Stimulated activated CD4-positive, alpha-beta T cell treated with anti-CD3 and anti-CD28 coated beads, Interleukin-1b, Interleukin-23, amount 100 ng/mL, for 1 hour (primary cell): ENCODE measurements at places on chromosomes 5 and 9.
A peak's percentile ranks its signal among the peaks of the same experiment; 100 is the strongest.

GRCh38 chr9:92965759-92966517 lies 18.6 kb downstream of the FGD3 start:
- no peak for DNase-seq

GRCh38 chr5:80481019-80481893 lies 6.6 kb upstream of the FAM151B start:
- DNase-seq, result no peak

- DNase-seq, result no peak
Observed at GRCh38 chr5:153050496-153051179, 439.8 kb upstream of the GRIA1 start.

GRCh38 chr5:6712142-6712576 lies 1.1 kb upstream of the TENT4A start:
- no peak for DNase-seq

GRCh38 chr5:41637424-41637823 lies 127.0 kb upstream of the PLCXD3 start:
- no peak for DNase-seq

DNA sequence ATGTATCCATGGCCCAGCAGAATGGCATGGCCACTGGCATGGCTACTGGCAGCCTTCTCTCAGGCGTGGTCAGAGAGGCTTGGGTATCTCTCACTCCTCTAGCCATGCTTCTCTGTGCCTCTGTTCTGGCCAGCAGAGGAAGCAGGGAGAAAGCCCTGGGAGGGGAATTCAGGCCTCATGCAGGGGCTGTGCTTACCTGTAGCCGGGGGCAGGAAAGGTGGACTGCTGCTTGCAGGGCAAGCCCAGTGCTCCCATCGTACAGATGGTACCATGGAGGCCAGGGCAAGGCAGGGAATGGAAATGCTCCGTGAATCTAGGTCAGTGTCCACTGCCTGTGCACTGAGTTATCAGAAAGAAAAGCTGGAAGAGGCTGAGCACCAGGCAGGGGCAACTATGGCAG lies 2.7 kb downstream of the OR13J1 start:
- DNase-seq, result no peak

GRCh38 chr9:109132567-109133021 lies 12.8 kb upstream of the TMEM245 start:
- no peak for DNase-seq

GRCh38 chr9:37956423-37956820 lies 52.5 kb upstream of the SLC25A51 start:
- no peak for DNase-seq

DNA sequence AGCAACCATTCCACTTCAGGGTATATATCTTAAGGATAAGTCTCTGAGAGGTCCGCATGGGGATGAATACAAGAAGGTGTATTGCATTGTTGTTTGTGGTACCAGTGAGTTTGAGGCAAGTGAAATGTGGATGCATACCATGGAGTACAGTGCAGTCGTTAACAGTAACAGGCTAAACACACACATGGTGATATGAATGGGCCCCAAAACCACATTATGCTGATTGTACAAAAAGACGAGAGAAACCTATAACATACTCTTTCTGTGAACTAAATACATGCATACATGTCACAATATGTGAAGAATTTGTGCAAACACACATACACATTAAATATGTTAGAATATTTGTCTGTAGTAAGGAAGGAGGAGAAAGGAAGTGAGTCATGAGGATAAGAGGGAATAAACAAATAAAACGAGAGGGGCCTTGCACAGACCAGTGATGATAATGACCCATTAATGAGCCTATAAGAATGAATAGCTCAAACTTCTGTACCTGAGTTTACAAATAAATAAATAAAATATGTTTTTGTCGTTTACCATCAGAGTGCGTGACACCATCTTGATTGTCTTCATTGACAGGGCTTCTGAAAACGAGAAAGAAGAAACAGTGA lies 66.5 kb upstream of the RICTOR start:
- DNase-seq, result no peak

DNA sequence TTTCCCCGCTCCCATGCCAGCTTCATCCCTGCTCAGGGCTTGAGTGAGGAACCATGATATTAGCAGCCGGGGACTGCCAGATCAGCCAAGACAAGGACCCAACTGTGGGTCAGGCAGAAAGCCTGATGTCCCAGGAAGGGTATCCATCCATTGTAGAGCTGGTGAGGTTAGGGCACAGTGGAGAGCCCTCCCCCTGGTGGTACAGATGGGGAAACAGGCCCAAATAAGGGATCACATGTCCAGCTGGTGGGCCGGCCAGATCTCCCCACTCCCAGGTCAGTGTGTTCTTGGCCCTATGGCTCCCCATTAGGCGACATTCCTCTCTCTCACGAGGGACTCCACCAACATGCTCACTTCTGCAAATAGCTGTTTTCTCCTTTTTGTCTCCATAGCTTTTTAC lies 9.0 kb downstream of the CDX1 start:
- no peak for DNase-seq

- no peak for DNase-seq
Observed at GRCh38 chr9:71767776-71768321, 464 bp downstream of the CEMIP2 start.

GRCh38 chr9:38067859-38068681 lies 957 bp downstream of the SHB start:
- DNase-seq, result no peak

- no peak for DNase-seq
Observed at GRCh38 chr9:33506626-33507370, 17.3 kb upstream of the ANKRD18B start.

DNA sequence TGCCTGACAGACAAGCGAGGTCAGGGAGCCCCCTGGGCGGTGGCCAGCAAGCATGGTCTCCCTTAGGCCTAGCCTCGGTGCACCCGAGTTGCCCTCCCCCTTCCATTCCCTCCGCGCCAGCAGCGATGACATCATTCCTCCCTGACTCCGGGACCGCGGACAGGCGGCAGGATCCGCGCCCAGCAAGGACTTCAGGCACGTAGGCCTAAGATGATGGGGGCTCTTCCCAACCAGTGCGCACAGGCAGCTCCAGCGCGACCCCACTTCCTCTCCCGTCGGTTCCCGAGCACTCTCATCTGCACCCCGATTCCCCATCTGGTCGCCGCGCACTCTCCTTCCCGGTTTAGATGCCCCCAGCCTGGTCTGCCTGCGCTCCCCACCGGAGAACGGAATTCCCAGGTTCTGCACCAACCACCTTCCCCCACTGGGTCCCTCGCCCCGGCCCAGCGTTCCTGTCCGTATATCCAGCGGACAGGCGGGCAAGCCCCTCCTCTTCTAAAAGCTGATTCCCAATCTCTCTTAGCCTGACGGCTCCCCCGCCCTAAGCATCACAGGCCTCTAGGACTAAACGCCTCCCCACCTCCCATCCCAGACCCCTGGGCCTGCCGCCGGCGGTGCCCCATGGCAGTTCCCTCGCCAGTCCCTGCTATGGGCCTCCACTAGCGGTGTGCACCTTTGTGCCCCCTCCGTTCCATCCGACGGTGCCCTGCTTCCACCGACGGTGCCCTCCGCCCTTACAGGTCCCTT lies 931 bp downstream of the FAM219A start:
- no peak for DNase-seq

DNA sequence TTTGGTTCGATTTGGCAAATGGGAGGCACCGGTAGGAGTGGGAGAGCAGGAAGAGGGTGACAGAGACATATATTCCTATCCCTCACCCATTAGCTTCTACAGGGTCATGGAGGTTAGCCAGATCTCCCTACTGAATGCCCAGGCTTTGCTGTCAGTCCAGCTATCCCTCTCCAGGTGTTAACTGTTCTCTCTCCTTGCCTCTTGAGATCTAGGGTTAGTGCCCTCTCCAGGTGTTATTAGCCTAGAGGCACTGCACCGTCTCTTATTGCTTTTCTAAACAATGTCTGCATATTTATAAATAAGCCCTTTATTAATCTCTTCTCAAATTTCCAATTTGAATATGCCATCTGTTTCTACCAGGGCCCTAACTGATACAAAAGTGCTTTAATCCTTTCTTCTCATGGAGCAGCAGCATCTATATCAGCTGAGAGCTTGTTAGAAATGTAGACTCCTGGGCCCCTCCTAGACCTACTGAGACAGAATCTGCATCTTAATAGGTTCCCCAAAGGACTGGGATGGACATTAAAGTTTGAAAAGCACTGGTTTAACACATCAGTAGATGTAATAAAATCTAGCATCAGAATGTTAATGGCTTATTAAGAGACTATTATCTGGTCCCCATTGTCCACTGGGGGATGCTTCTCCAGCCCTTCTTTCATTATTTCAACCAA lies 322.5 kb upstream of the SLC24A2 start:
- no peak for DNase-seq

DNA sequence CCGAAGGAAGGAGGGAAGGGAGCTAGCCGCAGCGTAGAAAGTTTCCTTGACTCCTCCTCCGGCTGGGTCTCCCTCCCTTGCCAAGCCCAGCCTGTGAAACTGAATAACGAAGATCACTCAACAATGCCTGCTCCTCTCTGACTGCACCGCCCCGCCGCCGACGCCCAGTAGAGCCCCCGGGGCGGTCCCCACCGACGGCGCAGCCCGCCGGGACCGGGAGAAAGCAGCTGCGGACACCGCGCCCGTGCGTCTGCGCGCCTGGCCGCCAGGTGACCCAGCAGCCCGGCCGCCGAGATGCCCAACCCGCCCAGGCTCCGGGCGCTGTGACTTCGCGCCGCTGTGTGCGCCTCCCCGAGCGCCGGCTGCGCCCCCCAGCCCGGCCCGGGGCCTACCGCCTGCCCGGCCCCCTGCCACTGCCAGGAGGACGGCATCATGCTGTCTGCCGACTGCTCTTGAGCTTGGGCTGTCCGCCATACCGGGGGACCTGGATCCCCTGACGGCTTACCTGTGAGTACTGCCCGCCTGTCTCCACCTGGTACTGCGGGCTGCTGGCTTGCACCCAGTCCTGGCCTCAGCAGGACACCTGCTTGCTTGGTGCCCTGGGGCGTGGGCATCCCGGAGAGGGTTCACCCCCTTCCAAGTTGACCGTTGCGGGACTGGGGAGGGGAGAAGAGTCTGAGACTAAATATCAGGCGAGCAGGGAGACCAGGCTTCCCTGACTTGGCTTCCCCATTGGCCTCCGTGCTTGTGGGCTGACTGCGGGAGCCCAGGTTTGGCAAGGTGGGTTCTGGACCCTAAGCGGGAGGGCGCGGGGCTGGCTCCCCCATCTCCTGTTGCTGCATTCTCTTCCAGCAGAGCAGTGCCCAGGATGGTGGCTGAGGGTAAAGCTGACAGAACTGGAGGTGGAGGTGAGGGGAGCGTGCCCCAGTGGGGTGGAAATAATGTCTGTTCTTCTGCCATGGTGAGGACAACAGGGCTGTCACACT lies 26.2 kb upstream of the SPTLC1 start:
- no peak for DNase-seq

DNA sequence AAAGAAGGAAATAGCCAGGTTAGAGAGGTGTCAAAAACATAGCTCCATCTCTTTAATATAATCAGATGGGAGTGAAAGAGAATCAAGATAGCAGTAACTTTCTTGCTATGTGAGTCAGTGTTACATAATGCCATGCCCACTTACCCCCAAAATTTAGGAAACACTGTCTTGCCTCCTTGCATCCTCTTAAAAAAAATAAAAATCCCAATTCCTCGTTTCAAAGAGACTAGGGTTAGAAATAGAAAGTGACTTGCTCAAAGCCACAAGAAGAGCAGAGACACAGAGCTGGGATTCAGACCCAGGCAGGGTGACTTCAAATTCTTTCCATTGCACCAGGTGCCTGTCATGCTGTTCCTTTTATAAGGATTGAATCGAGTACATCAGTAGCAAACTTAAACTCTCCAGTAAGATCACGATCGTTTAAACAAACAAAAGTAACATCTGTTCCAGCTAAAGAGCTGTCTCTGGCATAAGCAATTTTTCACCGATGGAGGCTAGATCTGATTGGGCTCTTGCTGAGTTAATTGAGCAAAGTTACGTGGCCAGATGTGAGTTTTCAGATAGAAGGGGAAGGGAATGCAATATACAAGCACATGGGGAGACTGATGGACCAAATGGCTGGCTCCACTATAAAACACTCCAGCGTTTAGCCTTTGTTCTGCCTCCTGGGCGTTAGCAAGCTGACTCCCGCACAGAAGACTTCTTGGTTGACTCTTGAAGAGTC lies 176.9 kb downstream of the PALM2AKAP2 start:
- no peak for DNase-seq

- no peak for DNase-seq
Observed at GRCh38 chr5:171152382-171152781, 156.7 kb upstream of the TLX3 start.

- DNase-seq, result no peak
Observed at GRCh38 chr5:57532513-57533497, 50.2 kb upstream of the ACTBL2 start.

GRCh38 chr9:114316605-114317230 lies 6.2 kb upstream of the ORM1 start:
- DNase-seq, result no peak

- no peak for DNase-seq
Observed at GRCh38 chr5:142222225-142222865, 102.5 kb downstream of the SPRY4 start.

DNA sequence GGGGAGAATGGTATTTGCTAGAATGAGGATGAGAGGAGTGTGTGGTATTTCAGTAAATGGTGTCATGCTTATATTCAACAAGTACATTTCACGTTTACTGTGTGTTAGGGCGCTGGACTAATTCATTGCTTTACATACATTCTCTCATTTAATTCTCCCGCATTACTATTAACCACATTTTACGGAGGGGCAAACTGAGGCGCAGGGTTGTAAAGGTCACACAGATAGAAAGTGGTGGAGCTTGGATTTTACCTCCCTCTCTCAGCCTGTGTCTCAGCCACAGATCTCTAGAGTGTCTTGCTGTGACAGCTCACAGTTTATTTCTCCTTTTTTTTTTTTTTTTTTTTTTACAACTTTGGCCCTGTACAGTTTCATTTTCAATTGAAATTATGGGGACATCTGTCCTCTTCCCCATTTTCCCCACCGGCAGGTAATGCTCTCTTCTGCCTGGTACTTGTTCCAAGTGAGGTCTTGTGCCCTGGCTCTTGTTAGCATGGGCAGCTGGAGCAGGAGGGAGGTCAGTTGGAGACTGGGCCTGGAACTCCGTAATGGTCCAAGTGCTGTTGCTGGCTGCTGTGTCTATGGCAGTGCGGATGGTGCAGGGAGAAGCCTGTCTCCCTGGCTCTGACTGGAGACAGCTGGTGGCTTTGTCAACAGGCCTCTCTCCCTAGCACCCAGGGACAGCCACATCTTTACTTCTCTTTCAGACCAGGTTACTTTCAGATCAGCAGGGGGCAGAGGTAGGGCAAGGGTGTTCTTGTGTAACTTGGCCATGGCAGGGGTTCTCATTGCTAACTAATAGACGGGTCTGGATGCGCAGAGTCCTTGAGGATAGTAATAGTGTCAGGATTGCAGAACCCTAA lies 20.5 kb upstream of the NDST1 start:
- no peak for DNase-seq

DNA sequence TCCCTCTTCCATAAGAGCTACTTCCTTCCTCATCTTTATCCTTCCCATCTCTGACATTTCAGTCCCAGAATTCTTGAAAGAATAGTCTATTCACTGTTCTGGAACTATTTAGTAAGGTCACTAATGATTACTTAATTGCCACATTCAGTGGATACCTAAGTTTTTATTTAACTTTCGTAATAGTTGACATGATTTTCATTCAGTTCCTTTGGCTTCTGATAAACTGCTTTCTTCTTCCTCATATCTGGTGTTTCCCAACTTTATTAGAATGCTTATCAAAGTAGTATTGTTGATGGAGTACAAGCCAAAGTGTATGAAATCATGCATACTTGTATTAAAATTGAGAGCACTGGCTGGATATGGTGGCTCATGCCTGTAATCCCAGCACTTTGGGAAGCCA lies 10.8 kb downstream of the UBE2D2 start:
- no peak for DNase-seq

- DNase-seq, result no peak
Observed at GRCh38 chr5:142608081-142608480, 77.8 kb downstream of the FGF1 start.

GRCh38 chr9:96566498-96567202 lies 53.0 kb downstream of the CDC14B start:
- DNase-seq, result peak; percentile 53
